ENCODE measurements at places on chromosomes 12 and 14. TPM values are rescaled to one million over a fixed set of nuclear protein-coding genes. Genes with fewer than 3 reads are reported as not detected.
A peak's percentile ranks its signal among the peaks of the same experiment; 100 is the strongest.

Gene MUCL1
- not detected for total RNA-seq

DNA sequence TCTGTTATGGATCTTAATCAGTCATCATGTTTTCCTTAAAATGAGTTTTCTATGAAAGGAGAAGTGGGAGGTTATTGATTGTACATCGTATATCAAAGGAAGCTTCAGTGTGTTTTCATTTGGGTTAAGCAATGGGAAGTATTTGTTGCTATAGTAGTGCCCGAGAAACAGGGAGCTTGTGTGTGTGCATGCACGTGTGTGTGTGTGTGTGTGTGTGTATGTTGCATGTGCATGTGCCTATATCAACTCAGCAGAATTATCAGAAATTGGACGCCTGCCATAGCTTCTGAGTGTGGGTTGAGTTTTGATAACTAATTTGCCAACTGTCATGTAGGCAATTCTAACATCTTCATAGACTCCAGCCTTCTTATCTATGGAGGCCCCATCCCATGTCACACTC lies 246.1 kb upstream of the CRY1 start:
- DNase-seq, result no peak

Gene BEGAIN
- total RNA-seq, result 0.51 TPM

- DNase-seq, result peak; percentile 1
These were observed 122.3 kb upstream of the NTF3 start for GRCh38 chr12:5309654-5310053.

- no peak for DNase-seq
These were observed 212.6 kb downstream of the PHETA1 start for GRCh38 chr12:111156304-111156703.

Gene BDKRB2
- under 0.01 TPM for total RNA-seq

Gene MDM2
- 53.0 TPM for total RNA-seq

GRCh38 chr12:49344486-49345050 lies 2.1 kb upstream of the DNAJC22 start:
- DNase-seq, result no peak

Gene MYH7
- not detected for total RNA-seq

Gene PIWIL1
- not detected for total RNA-seq

DNA sequence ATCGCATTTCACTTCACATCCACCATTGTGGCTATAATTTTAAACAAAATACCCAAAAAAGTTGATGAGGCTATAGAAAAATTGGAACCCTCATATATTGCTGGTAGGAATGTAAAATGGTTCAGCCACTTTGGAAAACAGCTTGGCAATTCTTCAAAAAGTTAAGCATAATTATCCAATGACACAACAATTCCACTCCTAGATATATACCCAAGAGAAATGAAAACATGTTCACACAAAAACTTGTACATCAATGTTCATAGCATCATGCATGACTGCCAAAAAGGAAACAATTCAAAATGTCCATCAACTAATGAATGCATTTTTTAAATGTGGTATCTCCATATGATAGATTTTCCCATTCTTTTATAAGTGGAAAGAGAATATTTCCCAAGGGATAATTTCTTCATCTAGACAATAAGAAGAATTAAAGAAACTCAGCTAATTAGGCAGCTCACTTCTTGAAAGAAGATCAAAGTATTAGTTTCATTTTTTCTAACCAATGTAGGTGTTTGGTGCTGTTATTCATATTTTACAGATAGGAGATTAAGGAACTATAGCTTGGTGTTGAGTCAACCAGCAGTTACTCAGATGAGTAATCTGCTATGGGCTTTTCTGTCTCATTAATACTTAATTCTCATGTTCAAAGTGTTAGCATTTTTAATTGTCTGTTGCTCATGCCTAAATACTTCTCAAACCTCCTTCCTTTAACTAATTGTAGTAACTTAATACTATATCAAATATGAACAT lies 32.8 kb downstream of the YEATS4 start:
- no peak for DNase-seq

Gene OLR1
- not detected for total RNA-seq

Gene TAS2R7
- not detected for total RNA-seq

Gene TAS2R9
- not detected for total RNA-seq

DNA sequence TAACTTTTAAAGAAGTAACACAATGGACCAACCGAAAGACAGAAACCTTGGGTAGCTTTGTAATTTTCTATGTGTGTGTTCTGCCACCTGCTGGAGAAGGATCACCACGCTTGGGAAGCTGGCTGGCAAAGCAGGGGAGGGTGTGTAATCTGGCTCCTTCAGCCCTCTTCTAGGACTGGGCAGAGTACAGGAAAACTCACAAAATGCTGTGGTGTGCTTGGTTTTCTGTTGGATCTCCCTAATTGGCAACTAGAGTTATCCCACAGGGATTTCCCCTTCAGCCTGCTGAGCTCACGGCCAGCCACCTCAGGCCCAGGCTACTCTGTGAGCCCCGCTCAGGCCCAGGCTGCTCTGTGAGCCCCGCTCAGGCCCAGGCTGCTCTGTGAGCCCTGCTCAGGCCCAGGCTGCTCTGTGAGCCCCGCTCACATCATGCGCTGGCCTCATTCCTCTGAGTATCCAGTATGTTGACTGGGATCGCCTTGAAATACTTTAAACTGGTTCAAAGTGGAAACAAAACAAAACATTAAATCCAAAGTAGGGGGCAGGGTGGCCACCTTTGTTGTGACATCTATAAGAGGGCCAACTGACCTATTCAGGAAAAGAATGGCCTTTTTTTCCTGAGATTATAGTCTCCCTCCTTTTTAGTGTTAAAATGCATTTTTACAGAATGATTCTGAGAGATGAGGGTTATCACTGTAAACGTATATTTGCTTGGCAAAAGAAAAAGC lies 52.0 kb upstream of the RNU6-8 start:
- no peak for DNase-seq

DNA sequence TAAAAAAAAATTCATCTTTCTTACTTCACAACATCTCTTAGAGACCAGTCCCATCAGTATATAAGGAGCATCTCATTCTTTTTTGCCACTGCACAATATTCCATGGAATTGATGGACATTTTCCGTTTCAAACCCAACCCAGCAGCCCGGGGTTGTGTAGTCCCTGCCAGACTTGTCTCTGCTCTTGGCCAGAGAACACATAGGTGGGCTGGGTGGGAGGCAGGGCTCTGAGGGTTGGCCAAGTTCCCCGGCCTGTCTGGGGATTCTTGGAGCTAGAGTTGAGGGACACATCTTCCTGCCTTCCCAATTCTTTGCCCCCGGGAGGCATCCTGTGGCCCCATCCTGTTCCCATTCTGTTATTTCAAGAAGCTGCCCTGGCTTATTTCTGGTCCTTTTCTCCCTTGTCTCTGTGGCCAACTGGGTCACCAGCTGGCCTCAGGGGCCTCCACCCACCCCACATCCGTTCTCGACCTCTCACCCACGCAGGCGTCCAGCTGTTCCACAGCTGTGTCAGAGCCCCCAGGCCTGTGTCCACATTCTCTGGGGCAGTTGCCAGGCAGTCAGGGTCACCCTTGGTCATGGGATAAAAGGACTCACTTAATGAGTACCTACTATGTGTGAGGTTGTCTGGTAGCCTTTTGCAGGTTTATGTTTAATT lies 52.0 kb upstream of the CCDC63 start:
- no peak for DNase-seq

Gene DPPA3
- not detected for total RNA-seq

DNA sequence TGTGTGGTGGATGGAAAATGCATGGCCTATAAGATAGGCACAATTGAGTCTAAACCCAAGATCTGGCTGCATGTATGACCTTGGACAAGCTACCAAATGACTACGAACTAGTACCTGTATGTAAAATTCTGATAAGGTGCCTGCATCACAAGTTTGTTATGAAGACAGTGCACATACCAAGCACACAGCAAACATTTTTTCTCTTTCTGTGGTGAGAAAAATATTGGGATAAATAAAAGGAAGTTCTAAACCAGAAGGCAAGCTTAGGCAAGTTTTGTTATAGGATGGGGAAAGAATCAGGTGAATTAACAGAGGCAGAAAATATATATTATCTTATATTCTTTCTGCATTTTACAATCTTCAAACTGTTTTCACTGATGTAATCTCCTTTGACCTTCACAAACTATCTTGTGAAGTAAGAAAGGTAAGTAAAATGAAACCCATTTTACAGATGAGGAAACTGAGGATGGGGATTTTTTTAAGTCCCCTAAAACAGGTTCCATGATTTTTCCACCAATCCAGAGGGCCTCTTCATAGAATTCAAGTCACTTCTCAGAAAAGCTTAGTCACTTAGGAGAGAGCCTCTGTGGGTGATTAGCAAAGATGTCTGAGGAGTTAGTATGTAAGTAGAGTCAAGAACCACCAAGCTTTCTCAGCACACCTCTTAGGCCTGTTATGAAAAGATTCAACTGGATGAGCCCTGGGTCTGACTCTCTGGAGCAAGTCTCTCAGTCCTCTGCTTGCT lies 132.0 kb upstream of the RAP1B start:
- DNase-seq, result no peak

GRCh38 chr14:83162361-83162929 lies 1628.8 kb upstream of the SEL1L start:
- DNase-seq, result no peak

DNA sequence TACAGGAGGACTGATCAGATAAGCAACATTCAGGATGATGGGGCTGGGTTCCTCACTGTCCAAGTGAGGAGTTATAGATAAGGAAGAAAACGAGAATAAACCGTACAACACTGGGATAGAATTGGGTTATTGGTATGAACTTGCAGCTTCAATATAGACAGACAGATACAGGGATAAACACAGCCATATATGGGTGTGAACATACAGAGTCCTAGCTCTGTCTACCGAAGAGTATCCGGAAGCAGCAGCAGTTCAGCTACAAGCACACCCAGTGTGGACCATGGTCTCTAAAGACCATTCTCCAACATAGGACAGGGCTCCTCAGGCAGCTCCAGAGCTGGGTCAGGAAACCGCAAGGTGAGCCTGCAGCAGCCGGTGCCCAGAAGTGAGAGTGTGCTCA lies 40.8 kb downstream of the CDC42BPB start:
- no peak for DNase-seq

DNA sequence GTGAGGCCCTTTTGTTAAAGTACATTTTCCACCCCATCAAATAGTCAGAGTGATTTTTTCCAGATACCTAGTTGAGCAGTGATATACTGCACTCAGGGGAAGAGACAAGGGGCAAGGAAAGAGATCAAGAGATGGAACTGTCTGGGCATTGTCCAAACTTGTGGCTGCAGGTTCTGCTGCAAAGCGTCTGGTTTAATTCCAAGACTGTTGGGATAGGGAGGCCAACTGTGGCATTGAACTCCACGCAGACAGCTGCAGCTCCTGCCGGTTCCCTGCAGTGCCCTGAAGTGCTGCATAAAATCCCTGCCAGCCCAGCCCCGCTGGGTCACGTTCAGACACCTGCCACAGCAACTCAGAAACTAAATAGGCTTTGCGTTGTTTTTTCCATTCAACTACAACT lies 30.5 kb downstream of the RPH3A start:
- DNase-seq, result no peak

Gene TNFAIP2
- 155 TPM for total RNA-seq

- DNase-seq, result no peak
These were observed 88.7 kb upstream of the GRIP1 start for GRCh38 chr12:66767536-66767935.

DNA sequence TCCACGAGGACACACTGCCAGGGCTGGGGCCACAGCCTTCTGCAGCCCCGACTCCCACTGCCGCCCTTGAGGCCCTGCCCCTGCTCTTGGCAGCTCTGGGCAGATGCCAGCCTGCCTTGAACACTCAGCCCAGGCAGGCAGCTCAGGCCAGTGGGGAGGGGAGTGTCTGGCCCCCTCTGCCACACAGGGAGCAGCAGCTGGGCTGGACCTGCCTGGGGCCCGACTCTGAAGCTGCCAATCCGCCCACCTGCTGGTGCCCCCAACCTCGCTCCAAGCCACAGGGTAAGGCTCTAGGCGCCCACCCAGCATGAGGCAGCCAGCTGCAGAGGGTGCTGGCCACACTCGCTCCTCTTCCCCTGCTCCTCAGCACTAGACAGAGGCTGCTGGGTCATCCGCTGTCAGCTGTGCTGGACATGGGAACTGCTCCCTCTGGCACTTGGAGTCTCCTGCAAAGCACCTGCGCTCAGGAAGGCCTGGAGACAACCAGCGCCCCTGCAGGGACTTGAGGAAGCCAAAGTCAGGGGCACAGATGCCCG lies 24.6 kb upstream of the NUDT14 start:
- no peak for DNase-seq

DNA sequence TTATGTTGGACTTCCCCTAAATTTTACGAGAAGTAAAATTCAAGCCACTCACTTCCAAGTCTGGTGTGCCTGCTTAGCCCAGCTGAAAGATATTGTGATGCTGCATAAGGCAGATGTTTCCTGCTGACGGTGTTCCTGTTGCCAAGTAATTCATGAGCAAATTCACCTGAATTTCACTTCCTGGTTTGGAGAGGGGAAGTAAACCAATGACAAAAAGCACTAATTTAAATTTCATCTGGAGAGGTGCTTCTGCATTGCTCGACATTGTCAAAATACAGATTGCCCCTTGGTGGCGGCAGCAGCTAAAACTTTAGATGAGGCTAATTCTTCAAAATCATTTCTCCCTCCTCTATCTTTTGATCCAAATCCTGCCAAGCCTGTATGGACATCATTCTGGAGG lies 281.1 kb downstream of the AACS start:
- no peak for DNase-seq

GRCh38 chr12:125151284-125151683 lies 86.0 kb downstream of the AACS start:
- DNase-seq, result no peak

- DNase-seq, result no peak
These were observed 235.4 kb downstream of the FSCB start for GRCh38 chr14:44271637-44272036.

- DNase-seq, result no peak
These were observed 9.1 kb downstream of the CRACR2A start for GRCh38 chr12:3743803-3744202.

- DNase-seq, result no peak
These were observed 304.7 kb upstream of the TMEM132C start for GRCh38 chr12:127962303-127962702.
